CD4-positive, alpha-beta T cell treated with Interleukin-1 beta for 1 hour (primary cell): ENCODE measurements at places on chromosomes 2 and 18.

DNA sequence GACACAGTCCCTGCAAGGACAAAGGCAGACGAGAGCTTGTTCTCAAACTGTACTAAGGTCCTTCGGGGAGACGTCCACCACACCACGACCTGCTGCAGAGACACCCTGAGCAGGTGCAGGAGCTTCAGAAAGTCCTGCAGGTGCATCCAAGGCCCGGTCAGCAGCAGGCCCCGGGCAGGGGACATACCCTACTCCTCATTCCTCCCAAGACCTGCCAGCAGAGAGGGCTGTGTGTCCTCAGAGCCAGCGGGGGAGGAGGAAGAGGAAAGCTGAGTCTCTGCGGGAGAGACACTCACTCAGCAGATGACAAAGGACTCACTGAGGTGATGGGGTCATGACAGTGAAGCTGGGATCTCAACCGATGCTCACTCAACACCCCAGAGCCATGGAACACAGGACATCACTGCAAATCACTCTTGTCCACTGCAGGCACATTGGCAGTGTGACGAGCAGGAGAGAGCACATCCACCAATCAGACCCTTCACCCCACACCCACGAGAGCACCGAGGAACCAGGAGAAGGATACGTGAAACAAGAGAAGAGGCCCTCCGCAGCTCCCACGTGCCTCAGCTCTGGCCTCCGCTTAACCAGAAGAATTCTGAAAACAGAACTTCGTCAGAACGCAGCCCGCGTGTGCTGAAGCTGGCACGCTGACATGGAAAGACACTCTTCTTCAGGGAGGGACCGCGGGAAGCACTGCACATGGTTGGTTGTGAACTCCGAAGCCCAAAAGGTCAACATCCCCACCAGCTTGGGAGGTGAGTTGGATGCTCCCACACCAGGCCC is 9.3 kb downstream of the HDAC4 start:
- DNase-seq: no peak

DNA sequence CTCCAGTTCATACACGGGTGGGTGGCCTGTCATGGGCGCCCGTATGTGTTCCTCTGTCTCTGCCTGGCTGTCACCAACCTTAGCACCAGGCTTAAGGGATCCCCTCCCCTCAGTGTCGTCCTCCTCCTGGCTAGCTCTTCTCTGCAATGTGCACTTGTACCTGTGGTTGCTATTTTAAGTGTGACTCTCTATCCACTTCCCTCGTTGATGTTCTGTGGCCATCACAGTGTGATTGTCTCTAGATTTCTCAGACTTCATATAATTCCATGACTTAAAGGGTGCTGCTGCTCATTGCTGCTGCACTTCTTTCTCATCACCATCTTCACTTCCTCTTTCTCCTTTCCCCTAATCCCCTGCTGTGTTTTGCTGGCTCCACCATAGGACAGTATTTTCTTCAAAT is 143.4 kb downstream of the EML6 start:
- DNase-seq: no peak

GRCh38 chr2:172387361-172387760 is 40.0 kb upstream of the ITGA6 start:
- no peak for DNase-seq

- DNase-seq: no peak
Measured at GRCh38 chr2:72000110-72000509, 147.6 kb downstream of the CYP26B1 start.

- DNase-seq: no peak
Measured at GRCh38 chr2:215635071-215635787, 199.4 kb upstream of the FN1 start.

- DNase-seq: no peak
Measured at GRCh38 chr2:208077276-208077675, 47.0 kb downstream of the CRYGD start.

- no peak for DNase-seq
Measured at GRCh38 chr2:241764275-241765241, 12.1 kb upstream of the GAL3ST2 start.

DNA sequence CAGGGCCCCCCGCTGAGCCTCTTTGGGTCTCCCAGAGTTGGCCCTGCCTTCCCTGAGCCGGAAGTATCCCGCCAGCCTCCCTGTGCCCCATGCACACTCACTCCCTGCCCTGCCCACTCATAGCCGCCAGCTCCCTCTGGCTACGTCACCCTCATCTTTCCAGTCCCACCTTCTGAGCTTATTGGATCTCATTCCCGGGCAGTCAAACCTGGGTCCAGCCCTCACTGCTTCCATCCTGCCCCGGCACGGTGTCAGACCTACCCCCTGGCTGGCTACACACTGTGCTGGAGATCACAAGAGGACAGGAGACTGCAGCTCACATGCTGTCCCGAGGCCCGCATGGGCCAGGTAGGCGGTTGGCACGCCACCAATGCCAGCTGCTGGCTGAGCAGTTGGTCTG is 147.2 kb downstream of the ASB1 start:
- no peak for DNase-seq

GRCh38 chr18:11040823-11041656 is 108.3 kb downstream of the PIEZO2 start:
- DNase-seq: peak; percentile 15

- DNase-seq: no peak
Measured at GRCh38 chr18:50193796-50194630, 934 bp downstream of the MYO5B start.

DNA sequence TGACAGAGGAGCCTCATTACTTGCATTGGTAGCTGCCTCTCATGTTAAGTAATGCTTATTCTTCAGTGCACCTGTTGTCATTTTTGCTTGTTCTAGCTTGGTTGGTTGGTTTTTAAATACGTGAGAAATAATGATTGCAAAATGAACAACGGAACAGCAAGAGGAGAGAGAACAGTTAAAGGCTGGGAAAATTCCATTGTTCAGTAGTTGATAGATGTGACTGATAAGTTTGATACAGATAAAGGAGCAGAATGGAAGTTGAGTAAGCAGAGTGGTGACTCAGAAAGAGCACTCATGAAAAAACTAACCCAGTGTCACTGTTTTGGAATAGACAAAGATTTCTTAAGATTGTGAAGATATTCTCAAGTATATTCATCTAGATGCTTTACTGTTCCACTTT is 50.5 kb downstream of the MTA3 start:
- no peak for DNase-seq
